Caki2 (cell line): ENCODE measurements at places on chromosomes 7 and 10. TPM values are rescaled to one million over a fixed set of nuclear protein-coding genes. Genes with fewer than 3 reads are reported as not detected.

- DNase-seq: no peak
Observed at GRCh38 chr10:32347363-32348022, 535 bp upstream of the EPC1 start.

CLDN3 gene
- 43.4 and 69.4 TPM in 2 replicates for total RNA-seq

GRCh38 chr10:74406006-74406405 is 255.0 kb downstream of the ADK start:
- no peak for DNase-seq

- DNase-seq: no peak
Observed at GRCh38 chr7:146176860-146177259, 60.3 kb downstream of the CNTNAP2 start.

DNA sequence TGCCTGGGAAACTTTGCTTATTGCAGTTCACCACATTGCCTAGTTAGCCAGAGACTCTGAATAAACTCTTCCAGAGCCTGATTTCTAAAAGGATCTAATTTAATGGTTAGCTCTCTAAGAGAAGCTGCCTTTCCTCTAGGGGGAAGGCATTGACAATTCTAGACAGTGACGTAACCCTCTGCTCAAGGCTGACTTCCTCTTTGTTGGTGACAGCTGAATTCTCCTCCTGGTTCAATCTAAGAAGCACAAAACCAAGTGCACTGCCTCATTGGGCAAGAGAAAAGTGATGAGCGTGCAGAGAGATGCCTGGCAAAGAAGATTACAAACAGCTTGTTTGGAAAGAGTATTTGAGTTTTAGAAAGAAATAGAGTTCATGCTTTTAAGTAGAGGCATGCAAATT is 102.7 kb downstream of the MACC1 start:
- no peak for DNase-seq
